ENCODE measurements at places on chromosomes 6 and 20. TPM values are rescaled to one million over a fixed set of nuclear protein-coding genes. Genes with fewer than 3 reads are reported as not detected.
A peak's percentile ranks its signal among the peaks of the same experiment; 100 is the strongest.

DNA sequence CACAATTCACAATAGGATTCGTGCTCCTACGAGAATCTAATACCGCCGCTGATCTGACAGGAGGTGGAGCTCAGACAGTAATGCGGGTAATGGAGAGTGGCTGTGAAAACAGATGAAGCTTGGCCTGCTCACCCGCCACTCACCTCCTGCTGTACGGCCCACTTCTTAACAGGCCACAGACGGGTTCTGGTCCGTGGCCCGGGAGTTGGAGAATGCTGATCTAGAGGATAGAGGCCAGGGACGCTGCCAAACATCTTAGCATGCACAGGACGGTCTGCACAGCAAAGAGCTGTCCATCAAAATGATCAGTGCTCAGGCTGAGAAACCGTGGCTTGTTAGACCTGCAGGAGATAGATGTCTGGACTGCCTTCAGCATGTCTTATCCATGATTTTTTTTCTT lies 186.4 kb downstream of the SASH1 start:
- no peaks in the 10 kb centered on the region for H3K27me3 ChIP-seq
- DNase-seq, result no peak
- H3K4me1 ChIP-seq, result no peaks in the 10 kb centered on the region
- no peaks in the 10 kb centered on the region for H3K36me3 ChIP-seq
- no peak overlapping the region for H3K27ac ChIP-seq

- DNase-seq, result no peak
- no peaks in the 10 kb centered on the region for H3K36me3 ChIP-seq
Measured at GRCh38 chr6:55250400-55250799, 76.1 kb downstream of the HCRTR2 start.

DNA sequence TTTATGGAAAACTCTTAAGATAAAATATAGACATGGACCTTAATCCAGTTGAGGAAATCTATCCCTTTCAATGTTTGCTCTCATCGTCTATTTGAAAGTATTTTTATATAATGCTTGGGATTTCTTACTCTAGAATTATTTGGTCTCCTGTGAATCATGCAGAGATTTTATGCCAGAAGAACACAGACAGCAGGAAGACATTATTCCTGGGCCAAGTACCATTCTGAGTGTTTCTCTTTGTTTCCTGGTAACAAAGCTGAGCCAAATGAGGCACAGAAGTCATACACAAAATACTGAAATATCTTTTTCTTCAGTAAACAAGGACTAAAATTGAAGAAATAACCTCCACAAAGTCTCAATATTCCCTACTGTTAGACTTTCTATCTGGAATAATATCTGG lies 538.2 kb upstream of the EYS start:
- no peaks in the 10 kb centered on the region for H3K4me1 ChIP-seq
- H3K27ac ChIP-seq, result no peak overlapping the region
- no peaks in the 10 kb centered on the region for H3K27me3 ChIP-seq
- no peaks in the 10 kb centered on the region for H3K36me3 ChIP-seq
- no peak overlapping the region for H3K4me3 ChIP-seq

DNA sequence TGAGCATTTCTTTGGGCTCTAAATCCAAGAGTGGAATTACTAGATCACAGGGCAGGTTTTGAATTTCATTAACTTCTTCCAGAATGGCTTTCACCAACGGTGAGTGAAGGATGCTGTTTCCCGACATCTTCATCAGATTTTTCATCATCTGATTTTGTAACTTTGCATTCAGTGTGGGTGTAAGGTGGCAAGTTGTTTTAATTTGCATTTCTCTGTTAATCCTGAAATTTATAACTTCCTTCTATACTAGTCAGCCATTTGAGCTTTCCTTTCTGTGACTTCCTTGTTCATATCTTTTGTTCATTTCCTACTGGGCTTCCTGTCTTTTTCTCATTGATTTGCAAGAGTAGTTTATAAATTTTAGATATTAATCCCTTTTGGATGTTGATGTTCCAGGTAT lies 18.7 kb upstream of the HCK start:
- H3K4me3 ChIP-seq, result no peak overlapping the region
- H3K36me3 ChIP-seq, result no peaks in the 10 kb centered on the region
- no peak overlapping the region for H3K27ac ChIP-seq
- H3K27me3 ChIP-seq, result no peaks in the 10 kb centered on the region

- peaks cover 5% of the 10 kb centered on the region for H3K27me3 ChIP-seq
- peaks cover 4% of the 10 kb centered on the region for H3K4me1 ChIP-seq
- no peaks in the 10 kb centered on the region for H3K36me3 ChIP-seq
- peak within 1 kb of the TSS; percentile 52 for H3K4me3 ChIP-seq
Measured at GRCh38 chr6:142301651-142302391, at the start of gene ADGRG6. ADGRG6 (plus strand) TSS chr6:142302007; CDS start chr6:142302330, 323 bp downstream.

- H3K27ac ChIP-seq, result no peak overlapping the region
- no peak for DNase-seq
- no peaks in the 10 kb centered on the region for H3K27me3 ChIP-seq
- H3K4me3 ChIP-seq, result no peak overlapping the region
- H3K4me1 ChIP-seq, result peaks cover 12% of the 10 kb centered on the region
Measured at GRCh38 chr6:90074161-90074850, 180.0 kb downstream of the GJA10 start.

SUMO4 gene
- total RNA-seq, result 1.2 TPM
